Dermis microvascular lymphatic vessel endothelial cell (primary cell): ENCODE measurements at places on chromosomes 6 and 20. TPM values are rescaled to one million over a fixed set of nuclear protein-coding genes. Genes with fewer than 3 reads are reported as not detected.

NRSN2 gene
- 10.5 and 25.2 TPM in 2 replicates for total RNA-seq

TMEM74B gene
- 0.26 and 0.76 TPM in 2 replicates for total RNA-seq

MCHR2 gene
- total RNA-seq, result not detected in 2 replicates

OLIG3 gene
- total RNA-seq, result not detected in 2 replicates

PLCB4 gene
- total RNA-seq, result 2.1 and 4.0 TPM in 2 replicates

C6orf163 gene
- 0.26 and 0.63 TPM in 2 replicates for total RNA-seq

TPX2 gene
- 12.9 and 28.5 TPM in 2 replicates for total RNA-seq

SRMS gene
- not detected in 2 replicates for total RNA-seq

GPX5 gene
- not detected in 2 replicates for total RNA-seq

GRCh38 chr6:153958860-153959259 is 80.2 kb upstream of the OPRM1 start:
- no peak for DNase-seq

DNA sequence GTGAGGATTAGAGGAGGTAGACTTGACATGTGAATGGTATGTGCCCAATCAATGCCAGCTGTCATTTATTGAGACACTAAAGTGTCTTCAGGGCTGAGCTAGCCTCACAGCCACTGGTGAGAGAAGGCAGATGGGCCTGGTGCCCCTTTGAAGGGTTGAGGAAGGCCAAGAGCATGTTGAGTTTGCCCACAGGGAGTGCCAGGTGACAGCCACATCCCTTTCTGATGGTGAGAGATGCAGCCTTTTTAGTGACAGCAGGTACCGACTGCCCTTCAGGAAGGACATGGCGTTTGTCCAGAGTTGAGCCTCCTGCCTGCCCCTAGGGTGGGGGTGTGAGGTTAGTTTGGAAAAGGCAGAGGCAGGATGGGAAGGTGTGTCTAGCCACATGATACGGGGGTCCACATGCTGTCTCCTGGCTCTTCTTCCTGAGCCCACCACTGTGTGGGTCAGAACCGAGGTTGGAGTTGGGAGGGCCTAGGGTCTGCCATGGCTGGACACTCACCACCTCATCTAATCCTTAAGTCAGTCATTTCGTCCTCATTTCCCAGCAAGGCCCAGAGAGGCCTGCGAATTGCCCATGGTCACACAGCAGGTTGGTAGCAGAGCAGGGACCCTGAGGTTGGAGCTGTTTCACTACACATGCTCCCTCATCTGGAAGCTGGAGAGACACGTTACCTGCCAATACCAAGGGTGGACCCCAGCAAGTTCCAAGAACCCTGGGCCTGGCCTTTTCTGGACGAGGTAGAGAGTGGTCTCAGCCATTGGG is 32.5 kb downstream of the SPDEF start:
- no peak for DNase-seq

- DNase-seq, result no peak
Measured at GRCh38 chr6:168851460-168852375, 401.9 kb downstream of the THBS2 start.

GRCh38 chr20:62705627-62706026 is 3.0 kb upstream of the NTSR1 start:
- DNase-seq, result no peak

DNA sequence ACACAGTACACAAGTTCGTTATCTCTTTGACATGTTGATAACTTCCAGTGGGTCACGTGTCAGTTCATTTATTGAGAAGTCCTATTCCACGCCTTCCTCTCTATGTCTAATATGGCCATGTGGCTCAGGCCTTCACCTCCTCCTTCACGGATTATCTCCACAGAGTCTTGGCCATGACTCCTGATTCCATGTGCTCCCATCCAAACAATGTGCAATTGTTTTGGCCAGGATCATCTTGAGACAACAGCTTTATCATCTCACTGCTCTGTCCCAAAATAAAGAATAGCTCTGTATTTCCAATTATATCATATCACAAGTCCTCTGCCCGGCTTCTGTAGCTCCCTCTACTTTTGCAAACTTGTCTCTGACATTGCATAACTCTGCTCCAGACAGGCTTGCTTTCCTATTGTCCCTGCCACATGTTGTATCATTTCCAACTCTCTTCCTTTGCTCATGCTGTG is 11.1 kb upstream of the TXNDC5 start:
- no peak for DNase-seq

DNA sequence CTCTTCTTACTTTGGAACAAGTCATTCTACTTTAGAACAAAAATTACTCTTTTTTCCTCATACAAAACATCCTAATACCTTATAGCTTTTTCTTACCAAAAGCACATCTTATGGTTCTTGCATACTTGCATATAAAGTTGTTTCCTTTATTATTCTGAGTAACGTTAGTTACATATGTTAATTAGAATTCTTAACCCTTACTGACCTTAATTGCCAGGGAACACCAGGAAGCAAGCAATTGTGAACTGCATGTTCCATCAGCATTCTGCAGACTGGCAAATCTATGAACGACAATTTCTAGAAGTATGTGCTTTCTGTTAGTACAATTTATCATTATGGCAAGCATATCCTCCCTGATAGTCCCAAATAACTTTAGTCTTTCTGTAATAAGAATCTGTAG is 831.0 kb downstream of the C6orf118 start:
- no peak for DNase-seq

- peak; percentile 3 for DNase-seq
Measured at GRCh38 chr6:54192993-54193392, 81.8 kb downstream of the MLIP start.

- DNase-seq, result no peak
Measured at GRCh38 chr20:7155282-7155681, 387.8 kb downstream of the BMP2 start.

DNA sequence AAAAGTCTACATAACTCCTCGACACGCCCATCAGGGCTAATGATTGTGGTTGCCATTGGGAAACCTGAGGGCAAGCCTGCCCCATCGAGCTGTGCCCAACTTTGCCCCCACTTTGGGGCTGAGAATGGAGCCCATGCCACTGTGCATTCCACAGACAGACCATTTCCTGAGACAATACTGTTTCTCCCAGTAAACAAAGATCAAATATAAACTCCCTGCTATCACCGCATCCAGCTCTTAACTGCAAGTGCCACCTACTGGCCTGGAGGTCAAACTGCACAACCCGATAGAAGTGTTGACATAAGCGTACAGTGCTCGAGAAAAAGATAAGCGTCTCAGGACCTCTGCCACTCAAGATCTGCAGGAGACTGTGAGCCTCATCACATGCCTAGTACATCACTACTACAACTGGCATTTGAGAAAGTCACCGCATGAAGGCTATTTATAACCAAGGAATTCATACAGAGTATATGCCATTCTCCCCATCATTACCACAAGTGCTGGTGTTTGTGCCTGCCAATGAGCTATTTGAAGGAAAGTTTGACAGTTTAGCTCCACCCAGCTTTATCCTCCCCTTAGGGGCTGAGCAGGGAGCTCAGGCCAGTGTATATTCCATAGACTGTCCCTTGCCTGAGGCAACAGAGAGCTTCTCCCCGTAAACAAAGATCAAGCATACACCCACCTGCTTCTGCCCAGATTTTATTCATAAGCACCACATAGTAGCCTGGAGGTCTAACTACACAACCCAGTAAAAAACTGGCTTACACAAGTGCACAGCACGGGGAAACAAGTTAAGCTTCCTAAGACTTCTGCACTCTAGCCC is 4.5 kb upstream of the DEFB126 start:
- no peak for DNase-seq

DNA sequence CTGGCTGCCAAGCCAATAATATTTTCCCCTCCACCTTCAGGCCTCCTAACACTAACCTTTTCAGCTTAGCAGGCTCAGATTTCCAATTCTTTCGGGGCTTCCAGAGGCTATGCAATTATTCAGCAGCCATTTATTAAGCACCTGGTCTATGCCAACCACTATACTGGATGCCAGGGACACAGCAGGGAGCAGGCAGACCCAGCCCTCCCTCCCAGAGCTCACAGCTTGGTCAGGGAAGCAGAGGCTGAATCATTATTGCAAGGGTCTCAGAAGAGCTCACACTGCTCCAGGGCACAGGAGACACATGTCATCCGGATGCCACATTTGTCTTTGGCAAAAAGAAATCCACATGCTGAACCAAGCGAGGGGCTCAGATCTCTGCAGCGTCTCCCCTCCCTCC is 1.3 kb downstream of the BPIFB1 start:
- DNase-seq, result no peak

- no peak for DNase-seq
Measured at GRCh38 chr6:37426058-37426944, 6.7 kb upstream of the CMTR1 start.

- DNase-seq, result peak; percentile 5
Measured at GRCh38 chr6:7542065-7542873, 798 bp downstream of the DSP start.

DNA sequence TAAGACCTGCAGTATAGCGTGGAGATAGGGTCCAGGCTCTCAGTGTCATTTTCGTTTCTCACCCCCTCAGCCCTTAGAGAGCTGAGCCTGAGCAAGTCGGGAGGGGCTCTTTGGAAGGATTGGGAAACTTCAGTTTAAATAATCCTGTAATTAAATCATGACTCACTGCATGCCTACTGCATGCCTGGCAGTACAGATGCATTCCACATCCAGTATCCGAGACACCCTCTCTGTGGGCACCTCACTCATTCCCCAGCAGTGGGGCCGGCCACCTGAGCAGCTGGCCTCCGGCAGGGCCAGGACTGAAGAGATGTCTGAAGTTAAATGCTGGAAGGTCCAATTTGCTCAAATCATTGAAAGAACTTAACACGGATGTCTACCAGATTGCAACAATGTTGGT is 316.6 kb downstream of the THBS2 start:
- no peak for DNase-seq

DNA sequence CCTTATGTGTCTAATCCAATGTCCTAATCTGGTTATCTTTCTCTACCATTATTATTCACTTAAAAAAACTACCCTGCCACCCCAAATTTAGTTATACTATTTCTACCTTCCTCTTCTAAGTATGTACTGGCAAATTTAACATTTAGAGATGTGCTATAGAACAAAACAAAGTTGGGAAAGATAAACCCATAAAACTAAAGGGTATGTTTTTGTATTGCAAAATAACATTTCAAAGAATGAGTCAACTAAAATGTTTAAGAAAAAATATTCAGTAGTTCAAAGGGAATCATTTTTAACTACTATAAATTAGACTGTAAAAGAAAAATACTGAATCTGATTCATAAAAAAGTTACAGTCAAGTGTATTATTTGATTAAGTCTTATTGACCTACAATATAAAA is 103.0 kb downstream of the LMBRD1 start:
- no peak for DNase-seq

DNA sequence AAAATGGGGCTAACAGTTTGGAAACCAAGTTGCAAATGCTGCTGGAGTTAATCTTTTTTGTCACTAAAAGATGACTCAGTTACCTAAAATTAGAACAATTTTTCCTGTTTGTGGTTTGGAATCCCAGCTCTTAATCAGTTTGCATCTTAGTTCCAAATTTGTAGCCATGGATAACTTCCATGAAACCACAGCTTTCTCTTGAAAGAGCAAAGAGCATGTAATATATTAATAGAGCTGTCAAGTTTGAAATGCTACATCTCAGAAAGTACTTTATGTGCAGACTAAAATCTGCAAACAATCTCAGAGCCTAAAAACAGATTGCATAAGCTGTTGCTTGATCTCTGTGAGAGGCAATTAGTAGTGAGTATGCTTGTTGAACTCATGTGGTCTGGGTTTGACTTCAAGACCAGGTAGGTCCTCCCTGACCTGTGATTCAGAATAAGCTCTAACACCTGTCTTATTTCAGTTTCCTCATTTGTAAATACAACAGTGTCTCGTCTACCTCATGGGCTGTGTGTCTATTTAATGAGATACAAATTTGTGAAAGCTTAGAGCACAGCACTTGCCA is 23.5 kb downstream of the DHX35 start:
- no peak for DNase-seq

- DNase-seq, result no peak
Measured at GRCh38 chr6:43262000-43262779, 18.9 kb downstream of the TTBK1 start.

DNA sequence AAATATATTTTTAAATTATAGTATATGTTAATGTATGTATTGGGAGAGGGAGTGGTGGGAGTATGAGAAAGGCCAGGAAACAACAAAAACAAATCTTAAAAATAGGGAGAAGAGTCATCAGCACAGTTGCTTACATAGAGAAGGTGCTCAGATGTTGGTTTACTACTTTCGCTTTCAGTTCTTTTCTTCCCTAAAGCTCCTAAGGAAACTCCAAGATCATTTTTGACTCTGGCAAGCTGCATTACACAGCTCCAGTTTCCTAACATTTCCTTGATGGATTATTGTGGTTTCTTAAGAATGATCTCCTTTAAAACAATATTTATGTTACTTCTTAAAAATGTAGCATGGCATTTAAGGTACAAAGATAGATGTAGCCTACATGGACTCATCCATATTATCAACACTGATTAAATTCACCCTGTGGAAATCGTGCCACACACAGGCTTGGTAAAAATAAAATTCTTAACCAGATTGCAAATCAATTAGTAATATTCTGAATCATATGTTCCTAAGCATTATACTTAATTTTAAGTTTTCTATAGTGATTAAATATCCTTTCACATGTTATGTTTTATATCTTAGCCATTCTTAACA is 118.0 kb upstream of the MAN1A1 start:
- DNase-seq, result no peak

GRCh38 chr20:48285656-48286055 is 500.4 kb upstream of the SULF2 start:
- DNase-seq, result no peak

GRCh38 chr6:37305841-37306425 is 47.9 kb upstream of the RNF8 start:
- DNase-seq, result no peak

- DNase-seq, result no peak
Measured at GRCh38 chr6:126625019-126625418, 285.1 kb downstream of the CENPW start.

GRCh38 chr20:41533537-41534136 is 84.5 kb downstream of the CHD6 start:
- DNase-seq, result no peak

DNA sequence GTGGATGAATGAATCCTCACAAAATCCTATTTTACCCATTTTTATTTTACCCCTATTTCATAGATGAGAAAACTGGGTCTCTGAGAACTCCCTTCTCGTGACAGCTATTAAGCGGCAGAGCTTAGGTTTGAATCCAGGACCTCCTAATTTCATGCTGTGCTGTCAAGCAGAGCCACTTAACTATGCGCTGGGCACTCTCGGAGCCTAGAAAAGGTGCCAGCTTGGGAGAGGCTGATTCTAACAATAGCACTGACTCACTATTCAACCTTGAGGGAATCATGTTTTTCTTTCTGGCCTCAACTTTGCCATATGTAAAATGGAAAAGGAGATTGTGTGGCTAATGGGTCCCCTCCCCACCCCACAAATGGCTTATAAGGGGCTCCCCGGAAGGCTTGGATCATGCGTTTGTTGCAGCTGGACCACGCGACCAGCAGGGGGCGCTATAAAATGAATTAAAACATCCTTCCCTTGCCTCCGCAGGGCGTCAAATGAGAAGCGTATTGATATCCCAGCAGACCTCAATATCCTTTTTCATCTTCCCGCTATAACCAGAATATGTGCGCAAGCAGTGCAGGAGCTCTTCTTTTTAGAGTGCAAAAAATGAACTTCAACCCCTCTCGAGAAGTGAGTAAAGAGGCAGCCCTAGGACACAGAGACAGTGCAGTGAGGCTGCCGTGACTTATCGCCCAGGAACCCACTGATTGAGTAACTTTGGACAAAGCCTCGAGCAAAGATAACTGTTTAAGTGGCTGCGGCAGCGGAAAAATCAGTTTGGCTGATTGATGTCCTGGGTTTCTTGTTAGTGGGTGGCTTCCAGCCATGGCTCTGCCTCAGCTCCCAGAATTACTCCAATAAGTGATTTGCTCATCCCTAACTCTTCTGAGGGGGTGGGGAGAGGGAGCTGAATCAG is 12.8 kb upstream of the PDYN start:
- DNase-seq, result peak; percentile 44

- no peak for DNase-seq
Measured at GRCh38 chr20:54152227-54153040, 21.4 kb downstream of the CYP24A1 start.
